ENCODE measurements at places on chromosomes 3 and 15.

DNA sequence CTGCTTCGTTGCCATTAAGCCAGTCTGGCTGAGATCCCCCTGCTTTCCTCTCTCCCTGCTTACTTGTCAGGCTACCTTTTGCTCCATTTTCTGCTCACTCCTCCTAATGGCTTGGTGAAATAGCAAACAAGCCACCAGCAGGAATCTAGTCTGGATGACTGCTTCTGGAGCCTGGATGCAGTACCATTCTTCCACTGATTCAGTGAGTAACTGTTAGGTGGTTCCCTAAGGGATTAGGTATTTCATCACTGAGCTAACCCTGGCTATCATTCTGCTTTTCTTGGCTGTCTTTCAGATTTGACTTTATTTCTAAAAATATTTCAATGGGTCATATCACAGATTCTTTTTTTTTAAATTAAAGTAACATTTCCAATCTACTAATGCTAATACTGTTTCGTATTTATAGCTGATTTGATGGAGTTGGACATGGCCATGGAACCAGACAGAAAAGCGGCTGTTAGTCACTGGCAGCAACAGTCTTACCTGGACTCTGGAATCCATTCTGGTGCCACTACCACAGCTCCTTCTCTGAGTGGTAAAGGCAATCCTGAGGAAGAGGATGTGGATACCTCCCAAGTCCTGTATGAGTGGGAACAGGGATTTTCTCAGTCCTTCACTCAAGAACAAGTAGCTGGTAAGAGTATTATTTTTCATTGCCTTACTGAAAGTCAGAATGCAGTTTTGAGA lies 25.0 kb downstream of the CTNNB1 start:
- no peak for DNase-seq

DNA sequence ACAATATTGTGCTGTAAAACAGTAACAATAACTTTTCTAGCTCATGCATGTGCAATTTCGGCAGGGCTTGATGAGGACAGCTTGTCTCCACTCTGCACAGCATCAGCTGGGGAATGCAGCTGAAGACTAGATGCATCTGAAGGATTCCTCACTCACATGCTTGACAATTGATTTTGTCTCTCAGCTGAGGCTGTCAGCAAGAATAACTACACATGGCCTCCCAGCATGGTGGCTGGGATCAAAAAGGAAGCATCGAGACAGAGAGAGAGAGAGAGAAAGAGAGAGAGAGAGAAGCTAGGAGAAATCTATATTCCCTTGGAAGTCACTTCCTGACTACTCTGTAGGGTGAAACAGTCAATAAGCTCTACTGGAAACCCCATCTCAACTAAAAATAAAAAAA lies 487.1 kb downstream of the PLOD2 start:
- DNase-seq: peak; percentile 42

GRCh38 chr3:118476885-118477618 lies 557.6 kb downstream of the IGSF11 start:
- DNase-seq: no peak

GRCh38 chr3:149716984-149717383 lies 35.3 kb downstream of the COMMD2 start:
- DNase-seq: no peak

GRCh38 chr3:185200639-185201038 lies 47.8 kb upstream of the C3orf70 start:
- DNase-seq: no peak

- DNase-seq: no peak
Observed at GRCh38 chr15:29518442-29518841, 248.8 kb upstream of the NSMCE3 start.

DNA sequence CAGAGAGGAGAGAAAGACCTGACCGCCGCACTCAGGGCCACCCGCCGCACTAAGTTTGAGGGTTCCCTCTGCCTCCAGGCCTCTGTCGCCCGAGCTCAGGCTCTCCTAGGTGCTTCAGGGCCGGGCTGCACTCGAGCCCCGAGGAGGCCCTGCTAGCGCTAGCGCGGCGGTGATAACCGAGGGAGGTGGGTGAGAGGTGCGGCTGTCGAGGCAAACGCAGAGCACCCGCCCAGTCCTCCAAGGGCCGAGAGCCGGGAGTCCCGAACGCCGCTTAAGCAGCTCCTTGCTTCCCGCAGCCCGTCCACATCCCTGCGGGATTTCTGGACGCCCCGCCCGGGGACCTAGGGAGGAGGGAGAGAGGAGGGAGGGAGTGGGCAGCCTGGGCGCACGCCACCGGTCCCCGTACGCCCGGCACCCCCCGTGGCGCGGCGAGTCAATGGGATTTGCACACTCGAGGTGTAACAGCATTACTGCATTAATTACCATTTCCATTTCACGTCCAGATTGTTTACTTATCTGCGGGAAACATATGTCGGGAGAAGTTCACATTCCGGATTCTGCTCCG lies 6.8 kb downstream of the SOX14 start:
- DNase-seq: peak; percentile 75

DNA sequence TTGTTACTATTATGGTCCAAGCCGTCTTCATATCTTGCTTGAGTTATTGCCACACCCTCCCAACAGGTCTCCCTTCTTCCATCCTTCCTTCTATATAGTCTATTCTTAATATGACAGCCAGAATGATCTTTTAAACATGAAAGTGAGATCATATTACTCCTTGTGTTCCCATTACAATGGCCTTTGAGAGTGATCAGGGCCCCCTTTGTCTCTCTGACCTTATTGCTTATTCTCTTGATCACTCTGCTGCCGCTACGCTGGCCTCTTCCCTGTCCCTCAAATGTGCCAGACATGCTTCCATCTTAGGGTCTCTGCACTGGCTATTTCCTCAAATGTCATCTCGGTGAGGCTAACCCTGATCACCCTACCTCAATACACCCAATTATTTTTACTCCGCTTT lies 38.1 kb downstream of the UBE2E2 start:
- no peak for DNase-seq

Measured in retina (tissue), 1 donor.